ENCODE measurements at places on chromosomes 6 and 20.
A peak's percentile ranks its signal among the peaks of the same experiment; 100 is the strongest.

- no peak for DNase-seq
Observed at GRCh38 chr6:73742433-73742832, 46.4 kb downstream of the CD109 start.

DNA sequence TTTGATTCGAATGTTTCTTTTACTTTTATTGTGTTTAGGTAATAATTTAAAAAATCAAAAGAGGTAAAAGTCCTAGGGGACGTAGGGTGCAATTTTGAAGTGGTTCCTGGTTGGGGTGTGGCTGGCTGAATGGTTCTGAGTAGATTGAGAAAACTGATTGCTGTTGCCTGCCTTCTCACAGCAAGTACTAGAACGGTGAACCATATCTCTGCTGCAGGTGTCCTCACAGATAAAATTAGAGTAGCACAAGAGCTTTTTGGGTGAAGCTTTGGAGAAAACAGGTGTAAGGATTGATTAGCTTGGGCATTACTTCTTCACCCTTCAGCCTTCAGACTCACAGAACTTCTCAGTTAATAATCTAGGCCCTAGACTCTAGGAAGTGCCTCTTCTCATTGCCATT lies 19.8 kb upstream of the GJA10 start:
- DNase-seq: no peak

GRCh38 chr20:56769921-56770600 lies 141.0 kb downstream of the TFAP2C start:
- no peak for DNase-seq

DNA sequence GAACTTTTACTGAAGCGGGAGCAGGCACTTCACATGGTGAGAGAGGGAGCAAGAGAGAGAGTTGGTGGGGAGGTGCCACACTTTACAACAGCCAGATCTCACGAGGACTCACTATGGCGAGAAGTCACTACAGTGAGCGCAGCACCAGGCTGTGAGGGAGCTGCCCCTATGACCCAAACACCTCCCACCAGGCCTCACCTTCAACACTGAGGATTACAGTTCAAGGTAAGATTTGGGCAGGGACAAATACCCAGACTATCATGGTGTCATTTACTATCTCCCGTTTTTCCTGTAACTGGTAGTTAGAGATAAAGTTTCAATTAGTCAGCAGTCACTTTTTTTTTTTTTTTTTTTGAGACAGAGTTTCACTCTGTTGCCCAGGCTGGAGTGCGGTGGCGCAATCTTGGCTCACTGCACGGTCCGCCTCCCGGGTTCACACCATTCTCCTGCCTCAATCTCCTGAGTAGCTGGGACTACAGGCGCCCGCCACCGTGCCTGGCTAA lies 7.8 kb downstream of the RBCK1 start:
- DNase-seq: no peak

GRCh38 chr6:113318575-113318917 lies 538.6 kb upstream of the MARCKS start:
- no peak for DNase-seq

DNA sequence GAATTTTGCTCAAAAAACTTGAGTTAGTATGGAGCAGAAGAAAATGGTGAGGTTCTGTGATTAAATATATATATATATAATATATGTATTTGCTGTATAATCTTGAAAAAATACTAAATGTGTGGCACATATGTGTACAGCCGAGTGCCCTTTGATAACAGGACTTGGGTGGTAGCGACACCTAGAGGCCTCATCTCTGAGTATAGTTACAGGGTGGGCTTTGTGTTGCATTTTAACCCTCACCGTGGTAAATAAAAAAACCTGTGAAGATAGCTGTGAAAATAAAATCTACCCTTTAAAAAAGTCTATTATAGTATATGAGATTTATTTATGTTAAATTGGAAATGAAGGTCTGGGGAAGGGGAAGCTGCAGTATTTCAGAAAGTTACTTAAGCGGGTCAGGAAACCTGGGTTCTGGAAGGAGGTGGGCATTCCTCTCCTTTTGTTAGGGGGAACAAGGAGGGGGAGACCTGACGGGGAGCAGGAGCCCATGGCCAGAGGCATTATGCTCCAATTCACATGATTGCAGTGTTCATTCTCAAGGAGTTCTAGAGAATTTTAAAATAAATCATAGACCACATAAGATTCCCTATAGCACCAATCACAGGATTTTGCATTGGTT lies 82.7 kb downstream of the SH3BGRL2 start:
- peak; percentile 20 for DNase-seq

DNA sequence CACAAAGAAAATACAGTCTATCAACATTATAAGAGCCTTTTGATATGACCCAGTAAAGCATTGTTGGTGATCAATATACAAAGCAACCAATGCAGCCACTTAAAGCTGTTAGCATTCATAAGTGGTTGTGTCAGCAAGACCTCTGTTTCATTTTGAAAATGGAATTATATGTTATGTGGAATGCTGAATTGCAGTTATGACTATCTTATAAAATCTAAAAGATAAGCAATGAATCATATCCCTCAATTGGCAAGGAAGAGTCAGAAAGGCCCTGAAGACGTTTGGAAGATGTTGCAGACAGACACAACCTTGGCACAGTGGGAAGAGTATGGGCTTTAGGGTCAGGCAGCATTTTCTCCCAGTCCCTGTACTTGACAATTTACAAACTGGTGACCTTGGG lies 93.8 kb upstream of the RNF217 start:
- DNase-seq: no peak

GRCh38 chr20:34964486-34964885 lies 8.8 kb downstream of the MYH7B start:
- no peak for DNase-seq

- no peak for DNase-seq
Observed at GRCh38 chr20:36645353-36645752, 643 bp downstream of the SLA2 start.

- no peak for DNase-seq
Observed at GRCh38 chr20:57213924-57214323, 52.5 kb downstream of the BMP7 start.

DNA sequence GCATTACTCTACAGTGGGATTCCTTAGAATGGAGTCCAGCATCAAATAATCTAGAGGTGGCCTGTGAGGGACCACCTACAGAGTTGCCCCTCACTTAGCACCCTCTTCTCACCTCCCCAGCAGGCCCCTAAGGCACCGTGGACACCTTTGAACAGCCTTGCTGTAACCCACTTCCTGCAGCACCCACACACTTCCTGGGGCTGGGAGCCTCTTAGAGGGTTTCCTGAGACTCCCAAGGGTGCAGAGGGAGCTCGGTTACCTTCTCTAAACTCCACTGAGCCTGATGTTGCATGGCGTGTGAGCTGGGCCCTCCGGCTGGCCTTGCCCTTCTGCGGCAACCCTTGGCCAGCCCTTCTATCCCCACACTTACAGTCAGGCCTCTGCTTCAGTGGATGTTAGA lies 7.3 kb upstream of the SIRPG start:
- no peak for DNase-seq

- no peak for DNase-seq
Observed at GRCh38 chr6:40804905-40805304, 217.7 kb upstream of the LRFN2 start.

- DNase-seq: no peak
Observed at GRCh38 chr6:153086225-153086990, 44.7 kb downstream of the RGS17 start.
